RWPE1 (cell line): ENCODE measurements at places on chromosomes 7 and 10.

- no peak for DNase-seq
Observed at GRCh38 chr10:113665352-113665751, 1.5 kb upstream of the NRAP start.

DNA sequence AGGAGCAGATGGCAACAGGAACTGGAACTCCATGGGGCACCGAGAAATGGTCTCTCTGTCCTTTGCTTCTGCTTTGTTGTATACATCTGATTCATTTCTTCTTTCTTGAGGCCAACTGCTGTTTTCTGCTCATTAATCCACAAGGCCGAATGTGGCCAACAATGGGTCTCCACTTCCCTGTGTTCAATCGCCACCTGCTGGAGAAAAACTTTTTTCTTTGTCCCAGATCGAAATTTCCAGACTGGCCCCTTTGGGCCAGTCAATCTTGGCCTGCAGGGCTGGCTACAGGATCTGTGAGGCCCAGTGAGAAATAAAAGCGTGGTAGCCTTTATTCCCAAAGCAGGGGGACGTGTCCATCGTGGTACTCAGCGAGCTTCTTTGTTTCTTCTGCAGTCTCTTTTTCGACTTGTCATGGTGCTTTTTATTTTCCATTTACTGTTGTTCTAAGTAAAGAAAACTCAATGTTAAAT is 58.8 kb downstream of the PARP12 start:
- peak; percentile 42 for DNase-seq

DNA sequence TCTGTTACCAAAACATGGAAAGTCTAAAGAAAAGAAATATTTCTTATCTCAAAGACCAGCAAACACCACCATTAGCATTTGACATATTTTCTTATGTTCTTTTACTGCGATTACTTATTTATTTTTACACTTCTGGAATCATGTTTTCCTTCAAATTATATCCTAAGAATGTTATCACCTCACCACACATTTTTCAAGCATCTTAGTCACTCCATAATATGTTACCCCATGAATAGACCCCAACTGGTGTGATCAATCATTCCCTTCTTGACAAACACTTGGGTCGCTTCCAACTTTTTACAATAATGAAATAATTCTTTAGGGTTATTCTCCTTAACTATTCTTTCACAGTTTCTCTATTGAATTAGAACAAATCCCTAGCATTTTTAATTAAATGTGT is 67.4 kb downstream of the AMPH start:
- no peak for DNase-seq

- no peak for DNase-seq
Observed at GRCh38 chr10:20948686-20949327, 51.7 kb upstream of the NEBL start.

GRCh38 chr10:8289186-8289924 is 234.9 kb downstream of the GATA3 start:
- no peak for DNase-seq

DNA sequence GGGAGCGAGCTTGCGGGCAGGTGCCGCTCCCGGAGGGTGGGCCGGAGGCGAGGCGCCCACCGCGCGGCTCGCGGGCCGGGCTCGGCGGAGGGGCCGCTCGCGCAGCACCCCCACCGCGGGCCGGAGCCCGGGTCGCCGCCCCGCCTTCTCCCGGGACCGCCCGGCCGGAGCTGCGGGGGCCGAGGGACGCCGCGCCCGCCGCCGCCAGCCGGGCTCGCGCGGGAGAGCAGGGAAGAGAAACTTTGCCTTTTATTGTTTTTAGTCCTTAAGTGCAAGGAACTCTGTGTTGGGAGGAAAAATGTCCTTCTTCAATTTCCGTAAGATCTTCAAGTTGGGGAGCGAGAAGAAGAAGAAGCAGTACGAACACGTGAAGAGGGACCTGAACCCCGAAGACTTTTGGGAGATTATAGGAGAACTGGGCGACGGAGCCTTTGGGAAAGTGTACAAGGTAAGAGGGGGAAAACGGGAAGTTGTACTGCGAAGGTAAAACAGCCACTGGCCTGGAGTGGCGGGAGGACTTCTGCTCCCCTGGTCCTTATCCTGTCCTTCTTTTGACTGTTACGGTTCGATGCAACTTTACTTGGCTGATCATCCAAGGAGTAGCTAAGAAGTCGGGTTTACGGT is 620 bp downstream of the SLK start:
- peak; percentile 48 for DNase-seq

DNA sequence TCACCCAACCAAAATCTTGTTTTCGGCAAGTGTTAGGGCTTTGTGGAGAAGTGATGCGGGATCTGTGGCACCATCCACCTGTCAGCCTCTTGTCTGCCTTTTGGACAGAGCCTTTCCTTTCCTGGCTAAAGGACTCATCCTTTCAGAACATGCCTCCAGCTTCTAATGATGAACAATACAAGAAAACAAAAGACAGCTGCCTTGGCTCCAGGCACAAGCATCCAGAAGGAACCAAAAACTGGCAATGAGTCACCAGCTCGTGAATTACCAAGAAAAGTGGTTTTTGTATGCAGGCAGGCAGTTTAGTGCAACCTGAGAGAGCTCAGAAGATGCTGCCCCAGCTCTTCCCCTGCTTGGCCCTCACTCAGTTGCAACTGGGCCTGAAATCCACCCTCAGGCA is 84.6 kb upstream of the NAMPT start:
- peak; percentile 29 for DNase-seq

GRCh38 chr7:129055294-129055816 is 444 bp upstream of the TNPO3 start:
- no peak for DNase-seq

DNA sequence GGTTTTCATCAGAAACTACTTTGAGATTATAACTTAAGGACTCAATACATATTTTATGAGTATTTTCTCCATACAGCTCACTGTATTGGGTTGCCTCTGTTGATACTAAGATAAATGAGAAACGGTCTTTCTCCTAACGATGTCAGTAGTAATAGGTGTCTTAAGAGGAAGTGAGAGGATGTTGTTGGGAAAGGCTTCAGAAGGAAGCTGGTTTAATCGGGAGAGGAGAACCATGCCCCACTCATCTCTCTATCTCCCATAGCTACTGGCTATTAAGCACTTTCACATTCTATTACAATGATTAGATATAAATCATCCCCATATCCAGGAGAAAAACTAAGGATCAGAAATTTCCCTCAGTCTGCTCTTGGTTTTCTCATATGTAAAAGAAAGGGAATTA is 2.0 kb downstream of the CLEC5A start:
- DNase-seq, result no peak

DNA sequence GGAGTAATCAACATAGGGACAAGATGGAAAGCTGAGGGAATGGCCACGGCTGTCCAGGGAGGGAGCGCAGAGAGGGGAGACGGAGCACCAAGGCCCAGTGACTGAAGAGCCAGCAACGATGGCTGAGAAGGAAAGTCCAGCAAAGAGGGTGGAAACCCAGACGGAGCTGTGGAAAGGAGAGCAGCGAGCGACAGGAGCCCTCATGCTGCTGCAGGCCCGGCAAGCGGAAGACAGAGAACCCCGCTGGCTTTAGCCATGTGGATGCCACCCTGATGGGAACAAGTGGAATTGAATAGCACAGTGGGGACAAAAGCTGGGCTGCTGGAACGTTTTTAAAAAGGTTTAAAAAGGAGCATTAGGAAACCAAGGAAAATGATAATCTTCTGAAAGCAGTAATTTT is 82.9 kb upstream of the DDC start:
- DNase-seq, result no peak
